ENCODE measurements at places on chromosomes 16 and 17.

DNA sequence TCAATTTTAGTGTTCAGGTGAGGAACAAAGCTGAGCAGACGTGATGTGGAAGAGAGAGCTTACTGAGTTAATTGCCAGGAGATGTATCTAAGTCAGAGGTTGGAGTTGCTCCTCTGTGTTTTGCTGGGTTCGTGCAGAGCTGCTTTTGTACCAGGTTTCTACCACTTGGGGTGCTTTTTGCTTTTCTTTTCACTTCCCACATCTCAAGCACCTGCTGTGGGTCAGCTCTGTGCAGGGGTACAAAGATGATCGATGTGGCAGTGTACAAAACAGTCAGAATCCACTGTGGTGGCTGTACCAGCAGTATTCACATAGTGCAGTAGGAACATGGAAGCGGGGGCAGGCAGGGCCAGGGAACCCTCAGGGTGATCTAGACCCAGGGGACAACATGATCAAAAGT lies 14.8 kb downstream of the UNK start:
- no peak for DNase-seq

DNA sequence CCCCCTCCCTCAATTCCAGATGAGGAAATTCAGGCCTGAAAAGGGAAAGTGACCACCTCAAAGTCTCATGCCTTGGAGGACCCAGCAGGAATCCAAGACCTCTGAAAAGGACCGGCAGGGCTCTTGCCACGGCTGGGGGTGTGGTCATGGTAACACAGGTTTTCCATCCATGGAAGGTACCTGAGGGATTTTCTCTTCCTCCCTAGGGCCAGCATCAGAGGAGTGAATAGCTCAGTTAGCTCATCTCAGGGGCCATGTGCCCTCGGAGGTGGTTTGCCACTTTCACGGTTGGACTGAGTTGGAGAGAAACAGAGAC lies 1.3 kb downstream of the CIITA start:
- DNase-seq: no peak

- no peak for DNase-seq
Measured at GRCh38 chr16:58378401-58378800, 13.9 kb upstream of the GINS3 start.

GRCh38 chr17:32007463-32008298 lies 498 bp downstream of the LRRC37B start:
- peak; percentile 10 for DNase-seq

- no peak for DNase-seq
Measured at GRCh38 chr17:39082482-39082881, 69.0 kb downstream of the PLXDC1 start.

GRCh38 chr16:84478172-84478947 lies 26.1 kb downstream of the MEAK7 start:
- DNase-seq: no peak

DNA sequence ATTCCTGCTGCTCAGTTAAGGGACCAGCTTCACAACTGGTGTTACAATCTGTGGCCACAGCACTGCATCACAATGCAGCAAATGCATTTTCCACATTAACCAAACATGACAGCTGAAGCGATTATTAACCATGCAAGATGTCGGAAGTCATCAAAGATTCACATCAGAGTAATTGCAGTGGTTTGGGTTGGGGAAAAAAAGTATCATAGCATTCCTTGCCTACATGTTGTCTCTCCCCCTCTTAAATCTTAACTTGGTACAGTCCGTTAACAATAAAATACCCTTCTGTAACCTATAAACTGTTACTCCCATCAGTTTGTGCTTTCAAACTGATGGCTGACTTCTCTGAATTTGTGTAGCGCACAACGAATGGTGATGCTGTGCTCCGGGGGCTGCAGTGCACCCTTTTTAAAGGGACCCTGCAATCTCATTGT lies 51.6 kb downstream of the NUP93 start:
- DNase-seq: no peak

GRCh38 chr16:19375561-19376158 lies 42.0 kb upstream of the TMC5 start:
- no peak for DNase-seq

- peak; percentile 43 for DNase-seq
Measured at GRCh38 chr17:38728290-38728831, 1.8 kb upstream of the CISD3 start.

DNA sequence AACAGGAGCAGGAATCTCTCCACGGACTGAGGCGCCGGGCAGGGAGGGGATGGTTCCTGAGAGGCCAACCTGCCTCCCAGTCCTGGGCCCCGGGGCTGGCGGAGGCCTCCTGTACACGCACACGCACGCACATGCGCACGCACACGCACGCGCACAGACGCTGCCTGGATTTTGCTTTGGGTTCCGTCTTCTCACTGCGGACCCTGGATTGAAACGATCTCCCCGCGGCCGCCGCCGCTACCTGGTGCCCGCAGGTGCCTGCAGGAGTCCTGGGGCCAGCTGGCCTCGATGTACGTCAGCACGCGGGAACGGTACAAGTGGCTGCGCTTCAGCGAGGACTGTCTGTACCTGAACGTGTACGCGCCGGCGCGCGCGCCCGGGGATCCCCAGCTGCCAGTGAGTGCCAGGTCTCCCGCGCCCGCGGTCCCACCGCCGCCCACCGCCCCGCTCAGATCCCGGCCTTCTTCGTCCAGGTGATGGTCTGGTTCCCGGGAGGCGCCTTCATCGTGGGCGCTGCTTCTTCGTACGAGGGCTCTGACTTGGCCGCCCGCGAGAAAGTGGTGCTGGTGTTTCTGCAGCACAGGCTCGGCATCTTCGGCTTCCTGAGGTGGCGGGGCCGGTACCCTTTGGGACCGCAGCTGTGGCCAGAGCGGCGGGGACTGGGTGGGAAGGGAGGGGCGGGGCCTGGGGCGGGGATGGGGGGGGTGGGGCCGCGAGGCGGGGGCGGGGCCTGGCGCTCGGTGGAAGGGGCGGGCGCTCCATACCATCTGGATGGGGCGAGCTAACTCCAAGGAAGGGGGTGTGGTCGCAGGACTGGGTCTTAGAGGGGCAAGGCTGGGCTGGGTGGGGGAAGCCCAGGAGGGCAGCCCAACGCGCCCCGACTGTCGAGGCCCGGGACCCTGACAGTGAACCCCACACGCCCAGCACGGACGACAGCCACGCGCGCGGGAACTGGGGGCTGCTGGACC lies 12.3 kb downstream of the CES4A start:
- DNase-seq: no peak

- no peak for DNase-seq
Measured at GRCh38 chr17:61770752-61771533, 92.4 kb downstream of the BRIP1 start.

- no peak for DNase-seq
Measured at GRCh38 chr16:11361701-11362451, 16.6 kb downstream of the RMI2 start.

- DNase-seq: no peak
Measured at GRCh38 chr17:18025241-18025944, 13.6 kb downstream of the ATPAF2 start.

GRCh38 chr16:77807021-77807420 lies 18.7 kb downstream of the VAT1L start:
- DNase-seq: no peak

- DNase-seq: no peak
Measured at GRCh38 chr17:1997289-1997926, 27.7 kb downstream of the RTN4RL1 start.

GRCh38 chr17:4301066-4301465 lies 37.3 kb upstream of the ANKFY1 start:
- DNase-seq: no peak

- DNase-seq: no peak
Measured at GRCh38 chr17:79538291-79538690, 72.6 kb downstream of the RBFOX3 start.

DNA sequence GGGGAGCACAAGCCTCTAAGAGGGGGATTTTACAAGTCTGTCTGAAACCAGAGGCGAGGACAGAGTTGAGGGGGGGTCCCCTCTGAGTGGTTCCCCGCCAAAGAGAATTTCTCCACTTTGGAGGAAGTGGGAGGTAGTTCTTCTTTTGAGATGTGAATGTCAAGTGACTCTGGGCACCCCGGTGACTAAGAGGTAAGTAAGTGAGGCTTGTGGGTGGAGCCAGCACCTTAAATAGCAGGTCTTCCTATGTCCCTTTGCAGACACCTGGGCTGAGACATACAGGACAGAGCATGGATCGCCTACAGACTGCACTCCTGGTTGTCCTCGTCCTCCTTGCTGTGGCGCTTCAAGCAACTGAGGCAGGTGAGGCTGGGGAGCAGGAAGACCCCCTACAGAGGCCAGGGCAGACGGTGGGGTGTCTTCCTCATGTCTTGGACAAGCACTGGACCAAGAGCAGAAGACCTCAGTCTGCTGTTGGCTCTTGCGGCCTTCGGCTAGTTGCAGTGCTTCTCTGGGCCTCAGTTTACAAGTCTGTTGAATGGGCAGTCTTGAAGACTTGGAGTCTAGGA lies at the start of gene CCL22:
TSS of gene CCL22 (plus strand) at position 257 of the 569 bp plus-strand sequence. CDS start at position 291, 34 bp downstream.
- no peak for DNase-seq

DNA sequence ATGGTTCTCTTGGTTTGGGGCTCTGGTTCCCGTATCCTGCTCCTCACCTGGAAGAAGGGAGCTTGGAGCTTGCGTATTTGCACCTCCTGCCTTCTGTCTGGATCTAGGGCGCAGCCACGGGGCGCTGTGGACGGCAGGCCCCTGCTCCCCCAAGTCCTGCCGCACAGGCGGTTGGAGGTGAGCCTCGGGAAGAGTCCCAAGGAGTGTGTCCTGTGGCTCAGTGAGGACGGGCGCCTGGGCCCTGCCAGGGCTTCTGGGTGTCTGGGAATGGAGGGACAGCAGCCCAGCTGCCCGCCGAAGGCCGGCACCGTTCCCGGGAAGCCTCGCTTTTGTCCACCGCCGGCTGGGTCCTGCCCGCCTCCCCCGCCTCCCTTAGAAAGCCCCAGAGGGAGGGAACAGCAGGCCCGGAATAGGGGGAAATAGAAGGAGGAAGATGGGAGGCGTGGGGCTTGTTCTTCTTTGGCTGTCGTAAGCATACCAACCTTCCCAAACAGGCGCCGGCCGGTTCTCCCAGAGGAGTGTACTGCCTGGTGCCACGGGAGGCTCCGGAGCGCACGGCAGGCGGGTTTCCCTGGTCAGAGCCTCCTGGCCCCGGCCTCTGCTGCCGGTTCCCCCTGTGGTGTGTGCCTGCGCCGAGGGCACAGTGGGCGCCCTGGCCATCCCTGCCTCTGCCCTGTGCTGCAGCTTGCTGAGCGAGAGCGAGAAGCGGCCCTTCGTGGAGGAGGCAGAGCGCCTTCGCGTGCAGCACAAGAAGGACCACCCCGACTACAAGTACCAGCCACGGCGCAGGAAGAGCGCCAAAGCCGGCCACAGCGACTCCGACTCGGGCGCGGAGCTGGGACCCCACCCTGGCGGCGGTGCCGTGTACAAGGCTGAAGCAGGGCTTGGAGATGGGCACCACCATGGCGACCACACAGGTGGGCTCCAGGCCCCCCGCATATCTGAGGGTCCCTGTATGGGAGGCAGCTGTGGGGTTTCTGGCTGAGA lies 1.8 kb downstream of the SOX8 start:
- no peak for DNase-seq

GRCh38 chr16:2952679-2953078 lies 11.4 kb upstream of the KREMEN2 start:
- DNase-seq: no peak

- DNase-seq: no peak
Measured at GRCh38 chr17:82107341-82107860, 9.4 kb upstream of the FASN start.

GRCh38 chr17:52212851-52213250 lies 54.3 kb upstream of the CA10 start:
- no peak for DNase-seq

- no peak for DNase-seq
Measured at GRCh38 chr17:47952171-47953021, 5.3 kb downstream of the PRR15L start.

GRCh38 chr16:83002351-83003334 lies 375.9 kb downstream of the CDH13 start:
- DNase-seq: no peak

GRCh38 chr17:77364381-77364911 lies 223.7 kb downstream of the SEC14L1 start:
- DNase-seq: no peak

DNA sequence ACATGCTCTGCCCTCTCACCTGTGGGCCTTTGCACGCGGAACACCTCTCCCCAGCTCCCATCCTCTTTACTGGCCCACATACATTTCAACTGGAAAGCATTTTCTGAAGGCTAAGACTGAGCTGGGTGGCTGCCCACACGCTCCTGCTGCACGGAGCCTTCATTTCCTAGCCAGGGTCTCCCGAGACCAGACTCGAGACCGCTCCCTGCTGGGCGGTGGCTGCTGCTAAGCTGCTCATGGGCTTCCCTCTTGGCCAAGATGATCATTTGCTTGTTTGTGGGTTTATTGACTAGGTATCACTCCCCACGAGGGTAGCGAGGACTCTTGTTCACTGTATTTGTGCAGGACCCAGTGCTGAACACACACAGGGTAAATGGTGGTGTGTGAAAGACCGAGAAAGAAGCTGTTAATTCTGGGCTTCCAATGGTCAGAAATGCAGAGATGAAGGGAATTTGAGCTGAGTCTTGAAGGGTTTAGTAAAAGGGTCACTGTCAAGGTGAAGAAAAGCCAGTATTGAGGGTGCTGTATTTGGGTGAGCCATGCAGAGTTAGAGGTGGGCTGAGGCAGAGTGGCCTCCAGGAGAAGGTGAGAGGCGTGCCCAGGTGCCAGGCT lies 907 bp downstream of the TRAPPC2L start:
- peak; percentile 56 for DNase-seq

- no peak for DNase-seq
Measured at GRCh38 chr17:34588266-34588665, 8.9 kb downstream of the TMEM132E start.

DNA sequence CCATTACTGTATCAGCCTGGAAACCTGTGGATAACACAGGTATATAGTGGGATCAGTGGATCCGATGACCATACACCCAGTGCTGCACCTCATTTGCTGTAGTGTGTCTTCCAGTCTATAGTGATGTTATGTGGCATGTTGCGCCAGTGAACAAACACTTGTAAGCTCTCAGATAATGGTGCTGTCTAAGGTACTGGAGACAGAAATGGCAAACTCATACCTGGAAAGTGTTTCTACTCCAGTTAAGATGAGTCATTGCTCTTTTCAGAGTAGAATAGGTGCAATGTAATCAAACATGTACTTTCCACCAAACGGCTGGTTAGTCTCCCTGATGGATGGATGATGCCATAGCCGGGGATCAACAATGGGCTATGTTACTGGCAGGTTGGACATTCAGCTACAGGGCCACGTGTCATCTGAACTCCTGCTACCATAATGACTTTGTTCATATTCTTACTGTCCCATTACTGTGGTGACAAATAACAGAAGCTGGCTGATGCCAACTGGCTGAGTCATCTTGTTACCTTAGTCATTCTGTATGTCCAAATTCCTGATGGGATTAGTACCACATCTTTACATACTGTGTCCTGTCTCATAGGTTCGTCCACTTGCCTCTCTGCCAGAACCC lies 6.3 kb downstream of the CCL11 start:
- DNase-seq: no peak

DNA sequence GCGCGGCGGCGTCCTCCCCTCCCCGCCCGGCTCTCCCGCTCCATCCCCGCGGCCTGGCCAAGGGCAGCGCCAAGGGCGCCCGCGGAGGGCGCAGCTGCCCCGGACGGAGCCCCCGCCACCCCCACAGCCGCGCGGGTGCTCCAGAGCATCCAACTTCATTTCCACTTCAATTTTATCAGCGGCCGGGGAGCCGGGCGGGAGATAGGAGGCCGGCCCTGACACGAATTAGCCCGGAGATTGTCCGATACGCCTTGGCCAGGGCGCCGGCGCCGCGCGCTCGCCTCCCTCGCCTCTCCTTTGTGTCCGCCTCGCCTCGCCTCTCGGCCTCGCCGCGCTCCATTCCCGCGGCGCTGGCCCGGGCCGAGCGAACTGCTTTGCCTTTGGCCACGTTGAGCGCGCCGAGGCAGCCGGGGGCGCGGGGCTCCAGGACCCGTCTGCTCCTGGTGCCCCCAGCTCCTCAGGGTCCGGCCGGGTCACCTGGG lies 129.1 kb upstream of the LHX1 start:
- no peak for DNase-seq
